GM23338 (cell line): ENCODE measurements at places on chromosomes 13 and 19.

DNA sequence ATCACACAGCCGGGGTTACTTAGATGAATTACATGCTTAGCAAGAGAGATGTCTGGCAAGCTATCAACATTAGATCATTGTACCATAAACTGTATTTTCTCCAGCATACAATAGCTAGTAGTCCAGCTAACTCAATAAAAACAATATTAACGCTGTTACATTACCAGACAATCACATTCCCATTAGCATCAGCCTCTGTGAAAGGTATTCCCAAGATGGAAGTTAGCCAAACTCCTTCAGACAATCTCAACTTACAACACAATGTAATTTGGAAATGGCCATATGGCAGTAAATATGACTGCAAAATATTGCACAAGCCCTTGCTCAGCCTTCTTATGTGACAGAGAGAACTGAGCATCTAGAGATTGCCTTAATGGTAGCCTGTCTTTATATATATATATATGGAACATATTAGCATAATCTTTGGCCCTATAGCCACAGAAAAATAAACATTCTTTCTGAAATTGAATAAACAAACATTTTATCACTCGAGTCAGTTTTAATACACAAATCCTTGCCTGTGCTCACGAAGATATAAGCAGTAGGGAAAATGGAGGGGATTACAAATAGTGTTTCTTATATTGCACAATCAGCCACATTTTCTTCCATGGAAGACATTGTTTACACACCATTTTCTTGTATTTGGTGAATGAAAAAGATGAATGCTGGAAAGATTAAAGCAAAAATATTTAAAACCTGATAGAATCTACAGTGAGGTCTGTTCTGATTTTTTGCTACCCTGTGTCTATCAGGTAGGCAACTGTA lies 1060.5 kb downstream of the DIAPH3 start:
- no peak for DNase-seq

GRCh38 chr13:22964245-22964966 lies 216.4 kb upstream of the SGCG start:
- DNase-seq: no peak

GRCh38 chr13:111202745-111203144 lies 87.6 kb downstream of the ARHGEF7 start:
- DNase-seq: peak; percentile 59

- DNase-seq: no peak
Observed at GRCh38 chr13:44271031-44271455, 102.6 kb upstream of the SERP2 start.

- DNase-seq: no peak
Observed at GRCh38 chr13:73661066-73661465, 473.1 kb downstream of the KLF12 start.

- DNase-seq: peak; percentile 80
Observed at GRCh38 chr19:55809381-55810058, 22.3 kb downstream of the NLRP11 start.

DNA sequence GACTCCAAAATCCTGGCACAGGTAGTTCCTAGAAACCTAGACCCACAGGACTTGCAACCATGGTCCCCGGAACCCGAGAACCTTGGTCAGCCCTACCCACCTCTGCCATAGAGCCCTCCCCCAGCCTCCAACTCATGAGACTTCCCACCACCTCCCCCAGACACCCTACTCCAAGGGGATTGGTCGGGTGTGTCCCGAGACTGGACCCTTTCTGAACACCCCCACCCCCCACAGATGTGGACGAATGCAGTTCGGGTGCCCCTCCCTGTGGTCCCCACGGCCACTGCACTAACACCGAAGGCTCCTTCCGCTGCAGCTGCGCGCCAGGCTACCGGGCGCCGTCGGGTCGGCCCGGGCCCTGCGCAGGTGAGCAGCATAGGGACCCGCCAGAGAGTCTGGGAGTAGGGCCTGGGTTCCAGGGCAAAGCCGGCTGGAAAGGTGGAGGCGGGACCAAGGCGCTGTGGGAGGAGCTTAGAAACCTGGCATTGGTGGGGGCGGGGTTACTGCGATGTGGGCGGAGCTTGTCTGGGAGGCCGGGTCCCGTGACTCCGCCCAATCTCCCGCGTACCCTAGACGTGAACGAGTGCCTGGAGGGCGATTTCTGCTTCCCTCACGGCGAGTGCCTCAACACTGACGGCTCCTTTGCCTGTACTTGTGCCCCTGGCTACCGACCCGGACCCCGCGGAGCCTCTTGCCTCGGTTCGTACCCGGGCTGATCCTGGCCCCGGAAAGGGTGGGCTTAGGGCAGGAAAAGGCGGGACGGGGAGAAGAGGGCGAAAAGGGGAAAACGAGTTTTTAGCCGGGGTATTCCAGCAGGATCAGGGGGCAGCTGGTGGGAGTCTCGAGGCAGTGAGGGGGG lies 11.9 kb downstream of the LTBP4 start:
- peak; percentile 93 for DNase-seq

DNA sequence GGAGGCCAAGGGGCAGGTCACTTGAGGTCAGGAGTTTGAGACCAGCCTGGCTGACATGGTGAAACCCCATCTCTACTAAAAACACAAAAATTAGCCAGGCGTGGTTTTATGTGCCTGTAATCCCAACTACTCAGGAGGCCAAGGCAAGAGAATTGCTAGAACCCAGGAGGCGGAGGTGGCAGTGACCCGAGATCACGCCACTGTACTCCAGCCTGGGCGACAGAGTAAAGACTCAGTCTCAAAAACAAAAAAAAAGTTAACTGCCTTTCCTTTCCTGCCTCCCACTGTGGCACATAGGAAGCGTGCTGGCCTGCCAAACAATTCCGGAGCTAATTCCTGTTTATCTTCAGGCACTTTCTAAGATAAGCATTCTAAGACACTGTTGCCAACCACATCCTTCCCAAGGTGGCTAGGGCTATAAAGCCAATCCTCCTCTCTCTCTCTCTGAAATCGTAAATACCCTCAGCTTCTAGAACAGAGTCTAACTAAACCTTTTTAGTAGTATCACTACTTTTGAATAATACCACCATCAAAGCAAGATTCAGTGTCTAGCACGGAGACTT lies 21.6 kb downstream of the SLC25A30 start:
- DNase-seq: no peak

DNA sequence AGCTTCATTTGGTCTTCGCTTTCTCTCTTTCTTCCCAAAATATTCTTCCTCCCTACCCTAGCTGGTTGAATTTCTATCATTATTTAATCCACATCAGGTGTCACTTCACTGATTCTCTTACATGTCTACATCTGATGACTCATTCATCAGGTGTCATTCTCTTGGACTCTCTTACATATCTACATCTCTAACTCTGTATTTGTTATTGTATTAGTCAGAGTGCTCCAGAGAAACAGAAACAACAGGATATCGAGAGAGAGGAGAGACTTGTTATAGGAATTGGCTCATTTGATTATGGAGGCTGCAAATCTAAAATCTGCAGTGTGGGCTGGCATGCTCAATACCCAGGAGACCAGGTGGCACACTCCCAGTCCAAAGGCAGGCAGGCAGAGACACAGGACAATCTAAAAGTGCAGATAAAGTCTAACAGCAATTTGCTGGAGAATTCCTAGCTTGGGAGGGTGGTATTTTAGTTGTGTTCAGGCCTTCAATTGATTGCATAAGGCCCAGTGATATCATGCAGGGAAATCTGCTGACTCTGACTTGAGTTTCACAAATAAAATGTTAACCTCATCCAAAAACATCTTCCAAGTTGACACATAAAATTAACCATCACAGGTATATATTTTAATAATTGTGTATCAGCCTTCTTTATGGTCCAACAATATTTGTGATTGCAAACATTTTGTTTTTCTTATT lies 541.4 kb upstream of the SLITRK5 start:
- no peak for DNase-seq

- no peak for DNase-seq
Observed at GRCh38 chr13:73058432-73058735, 421 bp upstream of the KLF5 start.

GRCh38 chr13:35485424-35485823 lies 8.9 kb upstream of the MAB21L1 start:
- DNase-seq: no peak

DNA sequence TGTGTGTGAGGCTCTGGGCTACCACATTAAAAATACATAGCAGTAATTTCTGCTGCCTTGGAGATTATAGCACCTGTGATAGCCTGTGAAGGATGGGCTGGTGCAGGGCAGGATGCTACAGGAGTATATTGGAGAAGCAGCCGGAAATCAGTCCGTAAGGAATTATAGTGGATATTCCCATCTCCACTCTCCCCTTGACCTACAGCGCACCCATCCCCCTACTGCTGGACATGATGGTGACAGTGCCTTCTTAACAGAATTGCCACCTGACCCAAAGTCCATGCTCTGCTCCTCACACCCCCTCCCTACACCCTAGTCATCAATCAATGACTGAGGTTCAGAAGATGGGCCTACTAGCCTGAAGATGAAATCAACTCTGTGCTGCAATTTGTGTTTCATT lies 376.0 kb downstream of the GPC5 start:
- peak; percentile 2 for DNase-seq

GRCh38 chr13:19822673-19823072 lies 39.9 kb upstream of the PSPC1 start:
- DNase-seq: no peak

DNA sequence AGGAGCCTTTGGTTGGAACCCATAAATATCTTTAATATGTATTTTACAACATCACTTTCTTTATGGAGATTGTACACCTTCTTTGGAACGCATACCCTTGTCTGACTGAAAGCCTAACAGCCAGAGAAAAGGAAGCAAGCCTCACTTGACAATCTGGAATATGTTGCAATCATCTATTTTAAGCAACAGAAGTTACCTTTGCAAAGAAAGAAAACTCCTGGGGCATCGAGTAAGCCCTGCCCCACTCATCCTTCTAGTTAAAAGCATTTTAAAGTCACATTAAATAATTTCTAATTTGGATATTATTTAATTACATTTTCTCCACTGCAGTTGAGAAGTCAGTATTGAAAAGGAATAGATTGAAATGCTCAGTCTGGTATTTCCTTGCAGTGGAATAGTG lies 542.7 kb downstream of the MYO16 start:
- DNase-seq: no peak

DNA sequence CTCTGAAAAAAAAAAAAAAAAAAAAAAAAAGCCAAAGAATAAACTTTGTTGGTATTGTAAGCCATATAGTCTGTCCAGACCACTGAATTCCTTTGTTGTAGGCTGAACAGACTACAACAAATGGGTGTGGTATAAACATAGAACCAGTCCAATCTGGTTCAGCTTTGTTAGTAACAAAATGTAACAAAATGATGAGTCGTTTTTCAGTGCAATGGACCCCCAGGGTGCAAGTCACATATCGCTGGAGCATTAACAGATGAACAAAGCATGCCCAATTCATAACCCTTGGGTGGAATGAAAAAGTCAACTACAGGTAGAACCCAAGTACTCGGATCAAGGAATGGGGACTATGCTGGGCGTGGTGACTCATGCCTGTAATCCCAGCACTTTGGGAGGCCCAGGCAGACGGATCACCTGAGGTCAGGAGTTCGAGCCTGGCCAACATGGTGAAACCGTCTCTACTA lies 13.6 kb upstream of the FCHO1 start:
- no peak for DNase-seq

DNA sequence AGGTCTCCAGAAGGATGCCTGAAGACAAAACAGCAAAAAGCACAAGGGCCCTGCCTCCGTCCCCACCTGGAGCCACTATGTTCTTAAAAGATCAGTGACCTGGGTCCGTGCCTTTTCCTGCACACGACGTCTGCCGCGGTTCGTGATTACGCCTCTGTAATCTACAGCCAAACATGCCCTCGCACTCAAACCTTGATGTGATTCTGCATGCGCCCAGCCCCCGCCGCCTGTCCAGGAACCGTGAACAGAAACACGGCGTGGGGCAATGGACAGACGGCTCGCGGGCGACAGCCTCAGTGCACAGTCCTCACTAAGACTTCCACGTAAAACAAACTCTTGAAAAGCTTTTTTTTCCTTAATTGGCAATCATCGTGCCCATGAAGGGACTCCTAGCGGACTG lies 15.5 kb downstream of the C13orf46 start:
- no peak for DNase-seq

GRCh38 chr13:70964124-70964523 lies 855.9 kb upstream of the KLHL1 start:
- DNase-seq: no peak

GRCh38 chr19:6378041-6378440 lies 2.3 kb upstream of the PSPN start:
- DNase-seq: peak; percentile 44

- no peak for DNase-seq
Observed at GRCh38 chr13:33798023-33798422, 19.9 kb upstream of the RFC3 start.

DNA sequence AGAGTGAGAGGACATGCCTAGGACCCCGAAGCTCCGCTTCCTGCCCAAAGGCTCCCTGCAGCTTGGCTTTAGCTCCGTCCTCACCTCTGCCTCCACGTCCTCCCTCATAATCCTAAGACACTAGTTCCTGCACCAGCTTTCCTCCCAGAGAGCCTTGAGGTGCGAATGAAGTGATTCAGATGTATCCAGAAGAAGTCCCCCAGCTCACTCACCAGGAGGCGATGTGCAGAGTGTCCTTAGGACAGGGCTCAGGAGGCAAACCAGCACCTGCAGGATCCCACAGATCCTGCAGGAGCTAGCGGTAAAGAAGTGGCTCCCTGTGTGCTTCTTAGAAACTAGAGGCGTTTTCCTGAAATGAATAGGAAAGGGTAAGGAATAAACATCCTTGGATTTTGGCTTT lies 109.7 kb downstream of the HSPH1 start:
- peak; percentile 72 for DNase-seq

DNA sequence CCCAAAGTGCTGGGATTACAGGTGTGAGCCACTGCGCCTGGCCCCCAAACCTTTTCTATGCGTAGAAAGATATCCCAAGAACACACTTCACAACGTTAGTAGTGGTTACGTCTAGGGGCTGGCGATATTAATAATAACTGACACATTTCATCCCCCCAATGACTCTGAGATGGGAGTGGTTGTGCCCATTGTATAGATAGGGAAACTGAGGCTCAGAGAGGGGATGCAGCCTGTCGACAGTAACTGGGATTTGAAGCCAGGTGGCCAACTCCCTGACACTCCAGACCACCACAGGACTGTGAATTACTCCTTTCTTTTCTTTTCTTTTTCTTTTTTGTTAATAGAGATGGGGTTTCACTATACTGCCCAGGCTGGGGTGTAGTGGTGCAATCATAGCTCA lies 25.3 kb upstream of the PTPRS start:
- no peak for DNase-seq

DNA sequence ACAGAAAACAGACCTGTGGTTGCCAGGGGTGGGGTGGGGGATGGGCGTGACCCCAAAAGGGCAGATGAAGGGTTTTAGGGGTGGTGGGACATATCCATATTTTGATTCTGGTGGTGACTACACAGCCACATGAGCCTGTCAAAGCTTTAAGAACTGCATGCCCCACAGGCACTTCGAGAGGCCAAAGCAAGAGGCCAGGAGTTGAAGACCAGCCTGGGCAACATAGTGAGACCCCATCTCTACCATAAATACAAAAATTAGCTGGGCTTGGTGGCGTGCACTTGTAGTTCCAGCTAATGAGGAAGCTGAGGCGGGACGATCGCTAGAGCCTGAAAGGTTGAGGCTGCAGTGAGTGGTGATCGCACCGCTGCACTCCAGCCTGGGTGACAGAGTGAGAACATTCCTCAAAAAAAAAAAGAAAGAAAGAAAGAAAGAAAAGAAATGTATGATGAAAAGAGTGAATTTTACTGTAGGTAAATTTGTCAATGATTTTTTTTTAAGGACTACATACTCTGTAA lies 18.9 kb upstream of the BCL3 start:
- no peak for DNase-seq
